ENCODE measurements at places on chromosomes 6 and 20.

GRCh38 chr20:63313349-63314014 is 20.5 kb downstream of the COL20A1 start:
- no peak for DNase-seq

- DNase-seq = peak; percentile 19
These were observed 662 bp downstream of the ENTPD6 start for GRCh38 chr20:25195962-25196785.

- no peak for DNase-seq
These were observed 134.6 kb upstream of the ECI2 start for GRCh38 chr6:4270001-4270400.

DNA sequence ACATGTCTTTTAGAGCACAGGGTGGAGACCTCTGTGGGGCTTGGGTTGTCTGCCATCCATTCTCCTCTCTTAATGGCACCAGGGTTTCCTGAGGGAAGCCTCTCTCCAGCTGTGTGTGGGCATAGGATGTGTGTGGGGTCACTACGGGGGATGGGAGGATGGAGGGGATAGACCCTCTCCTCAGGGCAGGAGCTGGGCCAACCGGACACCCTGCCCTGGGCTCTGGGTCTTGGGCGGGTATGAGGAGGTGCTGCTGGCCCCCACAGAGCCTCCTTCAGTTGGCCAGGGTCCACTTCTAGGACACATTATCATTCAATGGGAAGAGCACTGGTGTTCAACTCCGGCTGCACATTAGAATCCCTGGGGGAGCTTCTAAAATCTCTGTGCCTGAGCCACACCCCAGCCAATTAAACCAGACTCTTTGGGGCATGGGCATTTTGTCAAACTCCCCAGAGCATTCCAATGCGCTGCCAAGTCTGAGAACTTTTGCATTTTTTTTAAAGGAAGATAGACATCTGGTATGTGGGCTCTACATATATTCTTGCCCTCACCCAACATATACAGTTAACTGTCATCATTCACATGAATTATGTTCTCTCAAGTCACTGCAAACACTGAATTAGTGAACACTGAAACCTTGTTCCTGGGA is 38.5 kb downstream of the TRAM2 start:
- DNase-seq = no peak

- no peak for DNase-seq
These were observed 126.5 kb downstream of the WDR27 start for GRCh38 chr6:169575365-169575764.

DNA sequence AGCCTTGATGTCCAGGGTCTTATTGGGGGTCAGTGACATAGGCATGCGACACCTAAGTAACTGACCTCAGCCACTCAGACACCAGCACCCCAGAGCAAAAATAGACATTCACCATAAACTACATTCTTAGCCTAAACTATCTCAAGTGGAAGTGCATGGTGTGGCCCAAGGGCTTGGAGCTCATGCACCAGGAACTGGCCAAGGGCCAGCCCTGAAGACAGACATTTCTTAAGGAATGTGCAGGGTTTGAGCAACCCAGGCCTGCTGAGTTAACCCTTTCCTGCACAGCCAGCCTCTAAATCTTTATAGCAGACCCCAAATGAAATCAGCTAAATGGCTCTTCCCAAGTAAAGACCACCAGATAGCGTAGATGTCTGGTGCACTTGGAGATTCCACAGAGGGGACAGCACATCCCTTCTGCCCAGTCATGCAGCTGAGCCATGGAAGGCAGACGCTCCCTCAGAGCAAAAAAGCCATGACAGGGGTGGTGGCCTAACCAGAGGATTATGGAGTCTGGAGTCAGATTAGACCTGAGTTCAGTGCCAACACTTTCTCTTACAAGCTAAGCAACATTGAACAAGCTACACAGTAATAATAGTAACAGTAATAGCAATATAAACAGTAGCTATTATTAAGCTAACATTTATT is 222.6 kb downstream of the ZMYND8 start:
- no peak for DNase-seq

All from NCI-H774 (cell line).